Activated naive CD8-positive, alpha-beta T cell treated with anti-CD3 and anti-CD28 coated beads, Interleukin-2, amount 10 ng/mL, durations not matched to agents 7 days and 5 days (primary cell): ENCODE measurements at places on chromosomes 2 and 18. TPM values are rescaled to one million over a fixed set of nuclear protein-coding genes. Genes with fewer than 3 reads are reported as not detected.

DNA sequence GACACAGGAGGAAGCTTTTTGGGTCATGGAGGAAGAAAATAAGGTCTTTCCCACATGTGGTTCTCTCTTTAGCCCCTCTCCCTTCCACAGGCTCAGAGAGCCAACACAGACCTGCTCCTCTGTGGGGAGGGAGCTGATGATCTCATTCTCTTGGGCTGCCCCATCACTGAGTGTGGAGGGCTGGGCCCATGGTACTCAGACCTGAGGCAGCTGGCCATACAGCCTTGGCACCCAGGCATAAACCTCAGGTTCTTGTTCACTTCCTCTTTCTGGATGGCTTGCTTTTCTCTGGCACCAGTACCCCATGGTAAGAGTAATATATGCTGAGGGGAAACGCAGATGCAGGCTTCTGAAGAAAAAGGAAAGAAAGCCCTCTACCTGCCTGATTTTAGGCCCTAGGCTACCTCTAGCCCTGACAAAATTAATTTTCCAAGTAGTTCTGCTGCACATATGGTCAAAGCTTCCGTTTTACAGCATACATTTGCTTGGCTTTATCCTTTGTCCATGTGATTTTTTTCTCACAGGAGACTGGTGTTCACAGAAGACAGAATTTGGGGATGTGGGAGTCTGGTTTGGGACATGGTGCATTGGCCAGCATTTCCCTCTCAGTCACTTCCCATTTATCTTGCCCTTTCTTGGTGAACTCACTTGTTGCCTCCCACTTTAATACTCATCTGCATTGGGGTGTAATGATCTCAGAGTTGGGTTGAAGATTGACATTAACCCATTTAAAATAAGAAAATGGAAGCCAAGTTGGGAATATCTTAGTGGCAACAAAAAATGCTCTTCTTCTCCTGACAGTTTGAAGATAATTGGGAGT, 11.1 kb downstream of the DHRS9 start:
- DNase-seq: no peak

- DNase-seq: no peak
Observed at GRCh38 chr2:166104773-166105172, 23.0 kb downstream of the SCN1A start.

GRCh38 chr2:121189661-121190381, 95.2 kb downstream of the TFCP2L1 start:
- no peak for DNase-seq

- DNase-seq: no peak
Observed at GRCh38 chr2:156464106-156464505, 27.9 kb downstream of the GPD2 start.

DNA sequence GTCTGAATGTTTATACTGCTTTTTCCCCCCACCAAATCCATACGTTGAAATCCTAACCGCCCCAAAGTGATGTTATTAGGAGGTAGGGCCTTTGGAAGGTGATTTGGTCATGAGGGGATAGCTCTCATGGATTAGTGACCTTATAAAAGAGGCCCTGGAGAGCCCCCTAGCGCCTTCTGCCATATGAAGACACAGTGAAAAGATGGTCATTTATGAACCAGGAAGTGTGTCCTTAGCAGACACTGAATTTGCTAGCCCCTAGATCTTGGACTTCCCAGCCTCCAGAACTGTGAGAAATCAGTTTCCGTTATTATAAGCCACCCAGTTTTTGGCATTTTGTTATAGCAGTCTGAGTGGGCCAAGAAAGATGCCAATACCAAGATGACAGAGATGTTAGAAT, 7.2 kb upstream of the TSN start:
- no peak for DNase-seq

DNA sequence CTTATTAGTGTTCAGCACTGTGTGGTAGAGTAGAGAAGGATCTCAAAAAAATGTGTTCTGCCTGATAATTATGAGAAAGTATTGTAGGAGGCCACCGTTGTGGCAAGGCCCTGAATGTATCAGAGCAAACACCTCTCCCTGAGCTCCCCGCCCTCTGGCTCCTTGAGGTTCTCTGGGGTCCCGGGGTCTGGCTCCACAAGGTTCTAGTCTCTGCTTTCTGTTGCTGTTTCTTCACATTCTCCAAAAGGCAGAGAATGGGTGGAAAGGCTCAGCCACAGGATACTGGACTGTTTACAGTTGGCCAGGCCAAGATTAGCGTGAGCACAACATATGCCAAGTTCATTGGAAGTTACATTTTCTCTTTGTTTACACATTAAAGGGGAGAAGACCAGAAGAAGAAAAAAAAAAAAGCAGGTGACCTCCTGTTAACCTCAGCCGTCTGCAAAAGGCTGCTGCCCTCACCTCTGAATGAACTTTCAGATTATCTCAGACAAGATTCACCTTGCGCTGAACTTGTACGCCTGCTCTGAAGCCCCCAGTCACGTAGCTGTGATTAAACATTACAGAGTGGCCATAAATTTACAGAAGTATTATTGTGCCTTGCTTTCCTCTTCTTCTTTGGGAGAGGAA, 56.6 kb upstream of the CYP26B1 start:
- DNase-seq: no peak

DNA sequence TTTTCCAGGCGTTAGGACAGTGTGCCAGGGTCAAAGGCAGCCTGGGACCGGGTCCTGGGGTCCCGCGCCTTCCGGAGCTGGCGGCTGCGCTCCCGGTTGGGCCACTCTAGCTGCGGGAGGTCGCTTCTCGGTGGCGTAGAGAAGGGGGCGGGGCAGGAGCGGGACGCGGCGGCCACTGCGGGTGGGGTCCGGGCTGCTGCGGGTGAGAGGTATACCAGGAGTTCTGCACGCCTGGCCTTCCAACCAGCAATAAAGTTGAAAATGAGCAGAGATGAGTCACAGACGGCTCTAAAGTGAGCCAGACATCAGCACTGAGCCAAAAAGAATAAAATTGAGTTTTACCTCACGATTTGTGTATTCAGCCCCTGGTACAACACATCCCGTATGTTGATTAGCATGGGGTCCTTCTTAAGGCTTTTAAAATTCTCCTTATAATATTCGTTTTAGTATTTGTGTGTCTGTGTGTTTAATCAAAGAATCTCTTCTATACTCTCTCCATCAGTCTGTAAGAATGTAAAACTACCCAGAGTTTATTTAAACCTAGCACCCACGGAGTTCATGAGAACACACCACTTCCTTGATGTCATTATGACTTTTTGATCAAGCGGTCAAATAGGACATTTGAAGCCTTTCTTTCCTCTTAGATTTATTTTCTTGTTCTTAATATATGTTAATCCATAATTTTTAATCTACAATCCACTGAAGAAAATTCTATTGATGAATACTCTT, at the start of gene C1GALT1C1L:
C1GALT1C1L (minus strand) TSS at position 108 of the 729 bp plus-strand sequence; CDS start at position 1, 107 bp downstream.
- peak; percentile 41 for DNase-seq

GRCh38 chr18:8656232-8656631, 47.0 kb downstream of the RAB12 start:
- no peak for DNase-seq

GRCh38 chr18:48230467-48231113, 178.6 kb downstream of the ZBTB7C start:
- DNase-seq: no peak

DNA sequence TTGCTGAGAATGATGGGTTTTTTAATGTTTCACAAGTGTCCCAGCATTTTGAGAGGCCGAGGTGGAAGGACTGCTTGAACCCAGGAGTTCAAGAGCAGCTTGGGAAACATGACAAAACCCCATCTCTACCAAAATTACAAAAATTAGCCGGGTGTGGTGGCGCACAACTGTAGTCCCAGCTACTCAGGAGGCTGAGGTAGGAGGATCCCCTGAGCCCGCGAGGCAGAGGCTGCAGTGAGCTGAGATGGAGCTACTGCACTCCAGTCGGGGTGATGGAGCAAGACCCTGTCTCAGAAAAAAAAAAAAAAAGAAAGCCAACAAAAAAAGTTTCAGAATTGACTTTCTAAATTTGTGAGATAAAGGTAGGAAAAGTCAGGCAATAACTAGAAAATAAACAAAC, 8.7 kb downstream of the TFCP2L1 start:
- DNase-seq: no peak

GRCh38 chr2:32506446-32506845, 121.4 kb upstream of the TTC27 start:
- no peak for DNase-seq

DNA sequence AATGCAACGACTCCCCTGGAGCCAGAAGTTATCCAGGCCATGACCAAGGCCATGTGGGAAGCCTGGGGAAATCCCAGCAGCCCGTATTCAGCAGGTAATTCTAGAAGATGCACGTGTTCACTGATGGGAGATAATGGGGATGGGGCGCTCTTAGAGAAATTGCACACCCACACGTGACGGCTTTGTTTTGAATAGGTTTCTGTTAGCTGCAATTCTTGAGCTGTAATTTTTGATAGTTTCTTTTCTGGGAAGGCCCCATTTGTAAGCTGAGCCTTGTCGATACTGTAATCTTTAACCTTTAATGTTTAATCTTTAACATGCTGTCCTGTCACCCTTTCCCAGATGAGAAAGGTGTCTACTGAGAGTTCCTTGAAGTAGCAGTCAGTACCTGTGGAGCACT, 3.6 kb downstream of the SCLY start:
- no peak for DNase-seq

GRCh38 chr2:74421221-74421870, at the start of the genes C2orf81 and WDR54:
TSS of gene C2orf81 (minus strand) at chr2:74421619. CDS start at chr2:74421560, 59 bp downstream.
TSS of gene WDR54 (plus strand) at chr2:74421730. CDS start at chr2:74422154, 424 bp downstream.
- peak; percentile 99 for DNase-seq

Gene PRSS56
- not detected for total RNA-seq

Gene TPO
- total RNA-seq: not detected

Gene ANKZF1
- total RNA-seq: 177 TPM
